ENCODE measurements at places on chromosomes 2 and 18.

DNA sequence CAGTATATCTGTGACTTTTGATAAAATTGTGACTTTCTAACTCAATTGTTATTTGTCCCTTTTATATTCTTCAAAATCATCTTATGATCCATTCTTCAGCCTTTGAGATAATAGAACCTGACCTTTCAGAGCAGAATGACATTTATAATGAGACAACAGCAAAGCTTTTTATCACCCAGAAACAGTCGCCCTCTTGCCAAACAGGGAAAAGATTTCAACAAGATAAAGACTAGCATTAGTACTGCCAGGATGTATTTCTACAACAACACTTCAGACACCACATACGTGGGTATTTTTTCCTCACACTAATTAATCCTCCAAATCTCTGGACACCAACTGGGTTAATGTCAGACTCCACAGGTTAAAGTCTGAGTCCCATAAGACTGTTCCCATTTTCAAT is 249.0 kb downstream of the ZNF804A start:
- no peak for DNase-seq

- DNase-seq = no peak
These were observed 53.2 kb upstream of the FZD7 start for GRCh38 chr2:201980389-201980821.

DNA sequence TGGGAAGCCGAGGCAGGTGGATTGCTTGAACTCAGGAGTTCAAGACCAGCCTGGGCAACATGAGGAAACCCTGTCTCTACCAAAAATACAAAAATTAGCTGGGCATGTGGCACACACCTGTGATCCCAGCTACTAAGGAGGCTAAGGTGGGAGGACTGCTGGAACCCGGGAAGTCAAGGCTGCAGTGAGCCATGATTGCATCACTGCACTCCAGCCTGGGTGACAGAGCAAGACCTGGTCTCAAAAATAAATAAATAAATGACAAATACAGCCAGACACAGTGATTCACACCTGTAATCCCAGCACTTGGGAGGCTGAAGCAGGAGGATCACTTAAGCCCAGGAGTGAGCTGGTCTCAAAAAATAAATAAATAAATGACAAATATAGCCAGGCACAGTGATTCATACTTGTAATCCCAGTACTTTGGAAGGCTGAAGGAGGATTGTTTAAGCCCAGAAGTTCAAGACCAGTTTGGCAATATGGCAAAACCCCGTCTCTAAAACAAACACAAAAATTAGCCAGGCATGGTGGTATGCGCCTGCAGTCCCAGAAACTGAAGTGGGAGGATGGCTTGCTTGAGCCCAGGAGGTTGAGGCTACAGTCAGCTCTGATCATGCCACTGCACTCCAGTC is 6.2 kb downstream of the KANSL3 start:
- no peak for DNase-seq

DNA sequence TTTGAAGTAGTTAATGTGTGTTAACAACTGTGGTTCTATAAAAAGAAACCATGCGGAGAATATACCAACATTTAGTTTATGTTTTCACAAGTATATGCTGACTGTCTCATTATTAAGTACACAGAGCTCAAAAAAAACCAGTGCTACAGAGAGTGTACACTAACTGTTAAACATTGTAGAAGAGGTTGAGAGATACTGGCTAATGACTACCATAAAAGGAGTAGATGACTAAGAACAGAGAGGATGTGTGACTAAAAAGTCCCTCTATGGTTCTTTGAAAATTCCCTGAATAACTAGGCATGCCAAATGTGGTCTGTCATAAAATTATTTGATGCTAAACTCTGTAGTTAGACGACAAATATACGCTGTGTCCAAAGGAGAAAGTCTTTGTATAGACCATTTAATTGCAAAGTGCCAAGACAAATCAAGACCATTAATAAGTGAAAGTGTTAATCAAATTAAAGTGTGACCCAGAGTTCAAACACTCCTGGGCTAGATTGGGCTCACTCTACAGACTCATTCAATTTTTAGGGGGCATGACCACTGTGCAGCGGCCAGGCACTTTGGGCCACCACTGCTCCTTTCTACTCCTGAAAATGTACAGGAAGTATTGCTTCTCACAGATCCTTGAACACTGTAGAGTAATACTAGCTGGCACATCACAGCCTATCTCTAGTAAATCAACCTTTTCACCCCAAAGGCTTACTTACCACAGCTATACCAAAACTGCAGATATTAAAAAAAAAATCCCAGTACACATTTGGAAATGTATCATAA is 45.1 kb upstream of the SERTAD2 start:
- no peak for DNase-seq

GRCh38 chr2:197657562-197657961 is 17.8 kb downstream of the RFTN2 start:
- DNase-seq = no peak

GRCh38 chr18:76490670-76491472 is 4.2 kb downstream of the ZNF516 start:
- DNase-seq = no peak

- DNase-seq = no peak
These were observed 1.7 kb downstream of the MEIS1 start for GRCh38 chr2:66436581-66437001.

- DNase-seq = no peak
These were observed 17.7 kb downstream of the KLF7 start for GRCh38 chr2:207148020-207148419.

DNA sequence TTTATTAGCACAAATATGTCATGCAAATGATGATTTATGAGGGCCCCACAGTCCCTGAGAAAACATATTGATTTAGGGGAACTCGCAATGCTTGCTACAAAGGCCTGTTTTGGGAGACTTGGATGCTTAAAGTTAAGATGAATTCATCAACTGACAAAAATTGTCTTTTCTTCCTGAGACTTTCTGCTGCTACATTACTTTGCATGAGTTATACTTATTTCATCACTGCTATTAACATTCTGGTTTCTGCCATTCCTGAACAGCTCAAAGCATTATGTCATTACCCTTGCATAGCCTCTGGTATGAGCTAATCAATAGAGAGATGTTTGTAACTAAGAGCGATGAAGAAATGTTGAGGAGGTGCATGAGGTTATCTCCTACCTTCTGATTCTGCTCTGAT is 74.4 kb downstream of the SOX11 start:
- DNase-seq = no peak

- no peak for DNase-seq
These were observed 235.4 kb downstream of the ATAD2B start for GRCh38 chr2:23691565-23691964.

- no peak for DNase-seq
These were observed 46.7 kb downstream of the CD226 start for GRCh38 chr18:69900941-69901340.

GRCh38 chr2:218286570-218287459 is 5.5 kb downstream of the TMBIM1 start:
- DNase-seq = peak; percentile 84

- DNase-seq = peak; percentile 5
These were observed 552.8 kb upstream of the PKDCC start for GRCh38 chr2:41495050-41495449.

- no peak for DNase-seq
These were observed 365.9 kb downstream of the CELF4 start for GRCh38 chr18:37199741-37200140.

DNA sequence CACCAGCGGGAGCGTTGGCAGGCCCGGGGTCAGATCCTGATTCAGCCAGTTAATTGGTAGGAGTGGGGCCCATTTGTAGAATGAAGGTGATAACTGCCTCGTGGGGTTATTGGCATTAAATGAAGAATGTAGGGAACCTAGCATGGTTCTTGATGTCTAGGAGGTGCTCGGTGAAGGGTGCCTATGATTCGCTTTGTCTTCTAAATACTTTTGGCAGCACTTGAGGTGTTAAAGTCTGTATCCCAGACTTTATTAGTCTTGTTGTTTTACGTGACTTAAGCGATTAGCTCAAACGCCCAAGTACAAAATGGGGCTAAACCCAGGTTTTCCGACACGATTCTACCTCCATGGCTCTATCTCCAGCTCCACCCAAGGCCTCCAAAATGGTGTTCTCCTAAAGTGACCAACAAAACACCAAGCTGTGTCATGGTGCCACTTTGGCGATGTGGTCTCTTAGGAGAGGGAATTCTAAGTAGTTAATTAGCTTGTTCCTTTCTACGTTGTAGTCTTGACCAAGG is 980 bp upstream of the PPP4R1 start:
- no peak for DNase-seq

GRCh38 chr2:17636257-17636656 is 95.8 kb downstream of the VSNL1 start:
- no peak for DNase-seq

- DNase-seq = peak; percentile 56
These were observed 39.9 kb upstream of the SP3 start for GRCh38 chr2:174004905-174005605.

GRCh38 chr2:241163601-241164118 is 13.4 kb downstream of the PPP1R7 start:
- DNase-seq = no peak

GRCh38 chr2:161905389-161906046 is 168.5 kb downstream of the DPP4 start:
- DNase-seq = no peak

- DNase-seq = no peak
These were observed 92.3 kb upstream of the THUMPD2 start for GRCh38 chr2:39871291-39871761.

- DNase-seq = peak; percentile 8
These were observed 2.5 kb downstream of the CYP1B1 start for GRCh38 chr2:38073211-38074057.
